ENCODE measurements at places on chromosomes 5 and 9.

DNA sequence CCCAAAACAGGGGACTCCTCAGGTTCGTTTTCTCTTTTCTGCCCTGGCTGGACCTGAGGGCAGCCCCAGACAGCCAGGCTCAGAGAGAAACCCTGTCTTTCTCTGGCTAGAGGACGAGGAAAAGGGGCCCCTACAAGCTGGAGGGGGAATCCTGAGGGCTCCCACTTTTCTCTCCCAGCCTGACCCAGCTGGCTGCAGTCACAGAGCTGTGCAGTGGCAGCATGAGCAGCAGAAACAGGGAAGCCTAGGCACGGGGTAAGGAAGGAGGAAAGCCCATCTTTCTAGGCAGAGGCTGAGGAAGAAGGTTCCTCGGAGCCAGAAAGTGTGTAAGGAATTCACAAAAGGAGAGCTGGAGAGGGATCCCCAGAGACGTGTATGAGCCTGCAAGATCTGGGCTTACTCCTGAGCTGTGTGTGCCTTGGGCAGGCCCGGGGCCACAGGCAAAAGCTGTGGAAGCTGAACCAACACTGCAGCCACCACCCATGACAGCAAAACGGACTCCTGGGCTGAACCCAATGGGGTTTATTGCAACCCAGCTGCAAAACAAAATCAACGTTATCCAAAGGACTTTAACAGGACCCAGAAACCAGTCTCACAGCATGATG, 16.2 kb downstream of the CAMSAP1 start:
- no peak for DNase-seq

GRCh38 chr9:120928015-120928482, 1.5 kb upstream of the TRAF1 start:
- DNase-seq: no peak

DNA sequence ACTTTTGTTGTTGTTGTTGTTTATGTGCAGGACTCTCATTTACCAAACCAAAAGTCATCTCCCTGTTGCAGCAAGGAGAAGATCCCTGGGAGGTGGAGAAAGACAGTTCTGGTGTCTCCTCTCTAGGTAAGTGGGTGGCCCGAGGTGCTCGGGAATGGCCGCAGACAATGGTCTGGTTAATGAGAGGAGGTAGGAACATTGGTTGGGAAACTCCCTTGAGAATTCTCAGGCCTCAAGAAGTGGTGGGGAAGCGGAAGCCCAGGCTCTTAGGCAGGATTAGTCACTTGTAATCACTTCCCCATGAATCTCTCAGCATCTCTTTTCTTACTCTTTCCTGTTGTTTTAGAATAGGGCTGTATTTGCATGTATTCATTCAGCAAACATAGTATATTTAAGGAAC, 7.2 kb downstream of the ZNF354B start:
- DNase-seq: no peak

DNA sequence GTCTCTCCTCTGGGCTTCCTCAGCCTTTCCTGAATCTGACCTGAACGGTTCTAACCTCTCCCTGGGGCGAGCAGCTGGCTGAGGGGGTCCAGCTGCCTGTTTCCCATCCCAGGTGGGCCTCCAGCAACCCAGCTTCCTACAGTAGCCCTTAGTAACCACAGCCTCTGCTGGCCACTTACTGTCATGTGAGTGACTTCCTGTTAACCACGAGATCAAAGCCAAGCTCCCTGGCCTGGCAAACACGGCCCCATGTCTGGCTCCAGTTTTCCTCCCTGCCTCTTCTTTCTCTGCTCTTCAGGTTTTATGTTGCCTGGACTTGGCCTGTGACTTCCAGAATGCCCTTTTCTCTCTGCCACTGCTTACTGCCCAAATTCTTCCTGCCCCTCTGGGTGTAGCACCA, 47.2 kb upstream of the DAB2IP start:
- no peak for DNase-seq

- DNase-seq: no peak
Measured at GRCh38 chr5:75342836-75343235, 5.8 kb downstream of the HMGCR start.

DNA sequence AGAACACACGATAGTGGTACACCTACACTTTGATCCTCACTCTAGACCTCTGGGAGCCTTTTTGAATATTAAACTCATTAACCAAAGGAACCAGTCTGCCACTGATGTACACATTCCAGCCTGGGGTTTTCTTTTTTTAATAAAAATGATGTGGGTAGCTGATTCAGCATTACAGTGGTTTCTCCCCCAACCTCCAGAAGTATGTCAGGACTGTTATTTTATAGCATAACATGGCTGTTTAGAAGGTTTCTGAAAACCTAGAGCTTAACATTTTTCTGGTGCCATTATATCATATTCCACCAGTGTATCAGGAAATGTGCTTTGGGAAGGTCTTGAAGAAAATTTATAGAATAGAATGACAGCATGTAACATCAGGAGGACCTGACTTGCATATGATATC, 540.9 kb upstream of the WWC1 start:
- no peak for DNase-seq

DNA sequence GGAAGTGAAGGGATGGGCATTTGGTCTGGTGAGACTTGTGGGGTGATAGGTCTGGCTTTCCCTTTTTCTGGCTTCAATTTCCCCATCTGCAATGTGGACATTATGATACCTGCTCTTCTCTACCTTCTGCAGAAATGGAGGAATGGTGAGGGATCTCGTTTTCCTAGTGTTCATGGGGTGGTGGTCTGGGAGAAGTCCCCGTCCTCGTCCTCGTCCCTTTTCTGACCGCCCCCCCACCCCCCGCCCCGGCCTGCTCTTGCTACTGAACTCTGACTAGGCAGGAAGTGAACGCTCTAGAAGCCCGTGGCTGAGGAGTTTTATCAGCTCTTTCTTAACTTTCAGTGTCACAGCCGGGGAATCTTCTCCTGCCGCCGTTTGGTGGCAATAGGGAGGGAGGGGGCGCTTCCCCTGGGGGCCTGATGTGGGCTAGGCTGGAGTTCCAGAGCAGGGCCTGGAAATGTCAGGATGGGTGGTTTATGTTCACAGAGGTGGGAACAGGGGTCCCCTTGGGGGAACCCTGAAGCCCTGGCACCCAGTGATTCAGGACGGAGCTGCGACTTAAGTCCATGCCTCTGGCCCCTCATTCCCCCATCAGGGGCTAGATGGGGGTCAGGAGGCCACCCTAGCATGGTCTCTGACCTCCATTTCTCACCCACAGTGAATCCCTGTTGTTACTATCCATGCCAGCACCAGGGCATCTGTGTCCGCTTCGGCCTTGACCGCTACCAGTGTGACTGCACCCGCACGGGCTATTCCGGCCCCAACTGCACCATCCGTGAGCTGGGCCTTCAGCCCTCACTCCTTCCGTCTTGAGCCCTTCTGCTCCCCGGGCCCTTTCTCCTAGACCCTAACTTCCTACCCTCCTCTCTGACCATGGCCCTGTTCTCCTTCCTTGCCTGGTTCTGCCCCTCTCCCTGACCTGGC, 6.7 kb downstream of the PTGS1 start:
- no peak for DNase-seq

GRCh38 chr5:177130211-177131018, 3.2 kb upstream of the NSD1 start:
- DNase-seq: no peak

GRCh38 chr5:57816108-57816507, 333.5 kb upstream of the ACTBL2 start:
- no peak for DNase-seq

DNA sequence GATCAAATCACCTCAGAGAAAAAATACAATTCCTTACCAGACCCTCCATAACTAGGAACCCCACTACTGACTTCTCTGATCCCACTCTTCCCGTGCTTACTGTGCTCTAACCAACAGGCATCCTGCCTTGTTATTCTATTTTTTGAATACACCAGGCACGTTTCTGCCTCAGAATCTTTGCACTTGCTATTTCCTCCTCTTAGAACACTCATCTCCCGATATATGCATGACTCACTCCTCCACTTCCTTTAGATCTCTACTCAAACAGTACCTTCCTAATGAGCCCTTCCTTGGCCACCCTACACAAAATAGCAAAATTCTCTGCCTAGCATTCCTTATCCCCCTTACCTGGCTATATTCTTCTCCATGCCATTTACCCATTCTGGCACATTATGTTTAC, 43.9 kb downstream of the MAPKAP1 start:
- DNase-seq: no peak

DNA sequence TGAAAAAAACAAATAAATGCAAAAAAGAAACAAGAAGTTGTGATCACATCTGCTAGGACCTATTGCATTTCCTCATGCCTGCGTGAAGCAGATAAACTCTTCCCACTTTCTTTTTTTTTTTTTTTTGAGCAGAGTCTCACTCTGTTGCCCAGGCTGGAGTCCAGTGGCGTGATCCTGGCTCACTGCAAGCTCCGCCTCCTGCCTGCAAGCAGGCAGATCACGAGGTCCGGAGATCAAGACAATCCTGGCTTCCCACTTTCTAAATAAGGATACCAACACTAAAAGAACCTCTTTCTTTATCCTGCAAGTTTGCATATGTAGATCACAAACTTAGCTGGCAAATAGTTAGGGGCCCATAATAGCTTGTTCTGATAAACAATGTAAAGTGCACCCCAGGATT, 128.6 kb downstream of the ASTN2 start:
- DNase-seq: no peak

- DNase-seq: no peak
Measured at GRCh38 chr9:92405818-92406217, 1.4 kb upstream of the OGN start.

- DNase-seq: no peak
Measured at GRCh38 chr5:52987711-52988331, 1.3 kb upstream of the ITGA2 start.

DNA sequence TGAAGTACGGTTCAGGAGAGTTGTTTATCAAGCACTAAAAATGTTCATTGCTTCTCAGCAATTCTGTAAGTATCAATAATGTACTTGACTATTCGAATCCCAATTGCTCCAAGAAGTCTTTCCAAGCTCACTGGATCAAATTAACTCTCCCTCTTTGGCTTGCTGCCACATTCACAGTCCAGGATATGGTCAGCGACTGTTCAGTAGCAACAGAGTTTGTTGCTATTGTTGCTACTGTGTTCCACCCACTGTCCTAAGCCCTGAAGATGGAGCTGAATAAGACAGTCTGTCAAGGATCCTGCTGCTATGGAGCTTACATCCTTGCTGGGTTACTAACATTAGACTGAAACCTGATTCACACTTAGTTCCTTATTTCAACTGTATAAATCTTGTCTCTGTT, 110.8 kb downstream of the FGF10 start:
- DNase-seq: no peak

DNA sequence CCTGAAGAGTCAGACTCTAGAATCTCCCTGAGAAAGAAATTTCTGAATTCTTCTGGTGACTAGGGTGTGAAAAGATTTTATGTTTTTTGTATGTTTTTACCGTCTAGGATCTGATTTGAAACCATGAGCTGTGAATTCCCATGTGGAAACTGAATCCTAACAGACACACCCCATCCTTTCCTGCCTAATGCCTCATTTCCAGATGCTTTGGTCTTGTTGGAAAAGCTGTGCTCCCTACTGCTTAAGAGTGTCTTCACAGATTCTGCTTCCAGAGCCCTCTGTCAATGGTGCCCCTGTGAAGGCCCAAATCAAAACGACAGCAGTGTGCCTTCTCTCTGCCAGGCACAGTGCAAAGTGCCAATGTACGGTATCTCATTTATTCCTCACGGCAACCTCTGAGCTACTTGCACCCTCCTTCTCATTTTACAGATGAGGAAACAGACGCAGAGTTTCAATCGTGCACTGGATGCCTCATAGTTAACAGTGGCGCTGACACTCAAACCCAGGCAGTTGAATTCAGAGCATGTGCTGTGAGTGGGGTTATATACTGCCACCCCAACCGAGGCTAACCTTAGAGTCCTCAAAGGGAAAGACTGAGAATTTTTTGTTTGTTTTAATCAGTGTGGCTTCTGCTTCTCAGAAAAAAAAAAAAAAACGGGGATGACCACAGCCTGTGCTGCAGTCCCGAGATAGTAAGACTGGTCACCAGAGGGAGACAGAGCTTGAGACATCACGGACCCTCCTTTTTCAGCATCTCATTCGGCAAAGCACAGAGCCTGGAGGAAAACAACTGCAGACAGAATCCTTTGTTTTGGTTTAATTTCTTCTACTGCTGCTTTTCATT, 188.4 kb downstream of the SNCAIP start:
- no peak for DNase-seq

GRCh38 chr5:1708592-1709141, 91.0 kb downstream of the MRPL36 start:
- DNase-seq: no peak

DNA sequence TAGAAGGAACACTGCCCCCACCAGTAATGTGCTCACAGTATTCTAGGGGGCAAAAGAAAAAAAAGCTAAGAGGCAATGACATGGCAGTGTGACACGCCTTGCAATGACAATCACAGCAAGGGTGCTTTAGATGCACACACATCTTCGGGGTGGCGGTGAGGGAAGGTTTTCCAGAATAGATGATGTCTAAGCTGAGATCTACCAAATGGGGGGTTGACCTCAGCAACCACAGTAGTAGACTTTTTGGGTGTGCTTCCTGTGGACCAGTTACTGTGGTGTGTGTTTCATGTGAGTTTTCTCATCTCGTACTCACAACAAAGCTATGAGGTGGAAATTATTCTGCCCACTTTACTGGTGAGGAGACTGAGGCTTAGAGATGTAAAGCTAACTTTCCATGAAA, 10.2 kb upstream of the IL12B start:
- no peak for DNase-seq

DNA sequence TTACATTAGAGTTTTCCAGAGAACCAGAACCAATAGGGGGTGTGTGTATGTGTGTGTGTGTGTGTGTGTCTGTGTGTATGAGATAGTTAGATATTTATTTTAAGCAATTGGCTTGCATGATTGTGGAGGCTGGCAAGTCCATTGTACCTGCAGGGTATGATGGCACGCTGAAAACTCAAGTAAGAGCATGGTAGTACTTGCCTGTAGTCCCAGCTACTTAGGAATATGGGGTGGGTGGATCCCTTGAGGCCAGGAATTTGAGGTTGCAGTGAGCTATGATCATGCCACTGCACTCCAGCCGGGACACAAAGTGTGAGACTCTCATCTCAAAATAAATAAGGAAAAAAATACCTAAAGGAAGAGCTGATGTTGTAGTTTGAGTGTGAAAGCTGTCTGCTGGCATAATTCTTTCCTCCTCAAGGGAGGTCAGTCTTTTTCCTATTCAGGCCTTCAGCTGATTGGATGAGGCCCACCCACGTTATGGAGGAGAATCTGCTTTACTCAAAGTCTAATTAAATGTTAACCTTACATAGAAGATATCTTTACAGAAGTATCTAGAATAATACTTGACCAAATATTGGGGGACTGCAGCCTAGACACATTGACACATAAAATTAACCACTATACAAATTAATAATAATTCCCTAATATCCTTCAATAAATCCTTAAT, 107.6 kb downstream of the FGF1 start:
- no peak for DNase-seq

- no peak for DNase-seq
Measured at GRCh38 chr9:99628285-99628684, 193.4 kb upstream of the NR4A3 start.

GRCh38 chr5:77218263-77218662, 7.8 kb downstream of the PDE8B start:
- DNase-seq: no peak

- no peak for DNase-seq
Measured at GRCh38 chr5:147559749-147560148, 49.9 kb upstream of the DPYSL3 start.

DNA sequence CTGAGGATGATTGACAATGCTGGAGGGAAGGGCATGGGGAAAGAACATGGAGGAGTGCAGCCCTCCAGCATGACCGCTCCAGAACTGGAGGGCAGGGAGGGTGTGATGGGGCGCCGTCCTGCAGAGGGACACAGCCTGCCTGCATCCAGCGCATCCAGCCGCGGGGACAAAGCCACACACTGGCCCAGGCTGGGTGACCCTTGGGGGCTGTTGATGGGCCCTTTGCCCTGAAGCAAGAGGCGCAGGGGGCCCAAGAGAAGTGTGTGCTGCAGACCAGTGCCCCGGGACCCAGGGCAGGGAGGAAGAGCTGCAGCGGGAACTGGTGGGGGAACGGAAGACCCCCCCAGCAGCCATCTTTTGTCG, 169.8 kb upstream of the PPP1R26 start:
- no peak for DNase-seq
